ENCODE measurements at places on chromosomes 5 and 9.

GRCh38 chr9:752681-753200 lies 88.8 kb upstream of the DMRT1 start:
- no peak for DNase-seq

GRCh38 chr5:135063056-135063445 lies 29.0 kb upstream of the PITX1 start:
- DNase-seq, result no peak

GRCh38 chr5:151924564-151925301 lies at the start of gene GLRA1:
Gene GLRA1 (minus strand): TSS chr5:151924851. CDS start chr5:151924549, 302 bp downstream.
- peak; percentile 26 for DNase-seq

DNA sequence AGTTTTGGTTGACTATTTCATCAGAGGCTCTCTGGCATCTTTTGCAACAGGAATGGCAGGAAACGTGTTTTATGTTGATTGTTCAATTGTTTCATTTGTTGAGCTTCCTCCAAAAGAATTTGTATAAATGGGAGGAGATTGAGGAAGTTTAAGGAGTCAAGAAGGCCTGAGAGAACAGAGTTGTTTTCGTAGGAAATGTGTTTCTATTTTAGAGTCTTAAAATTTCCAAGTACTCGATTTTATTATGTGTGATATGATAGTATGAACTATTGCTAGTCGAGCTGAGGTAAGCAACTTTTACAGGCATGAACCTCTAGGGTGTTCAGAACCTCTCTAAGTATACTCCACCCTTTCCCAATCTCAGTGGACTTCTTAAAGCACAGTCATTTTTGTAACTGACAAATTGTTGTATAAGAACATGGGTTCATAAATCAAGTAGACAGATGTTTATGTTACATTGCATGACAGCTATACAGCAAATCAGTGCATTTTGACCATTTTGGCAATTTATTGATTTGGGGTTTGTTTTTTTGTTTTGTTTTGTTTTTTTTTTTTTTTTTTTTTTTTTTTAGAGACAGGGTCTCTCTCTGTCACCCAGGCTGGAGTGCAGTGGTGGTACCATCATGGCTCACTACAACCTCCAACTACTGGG lies 47.4 kb downstream of the POLK start:
- no peak for DNase-seq

DNA sequence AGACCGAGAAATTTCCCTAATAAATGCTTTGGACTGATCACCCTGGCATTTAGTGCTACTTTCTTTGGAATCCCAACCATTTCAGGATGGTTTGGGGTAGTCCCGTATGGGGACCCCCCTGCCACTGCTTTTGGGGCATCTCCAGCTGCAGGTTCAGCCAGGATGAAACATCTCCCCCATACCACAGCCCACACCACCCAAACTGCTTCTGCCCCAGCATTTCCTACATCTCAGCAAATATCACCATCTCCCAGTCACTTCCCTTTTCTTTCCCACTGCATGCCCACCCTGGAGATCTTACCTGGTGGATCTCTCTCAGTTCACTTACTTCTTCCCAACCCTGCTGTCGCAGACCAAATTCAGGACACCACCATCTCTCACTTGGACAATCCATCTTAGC lies 4.8 kb upstream of the P4HA2 start:
- no peak for DNase-seq

GRCh38 chr9:83698976-83699585 lies 8.7 kb downstream of the UBQLN1 start:
- DNase-seq, result no peak

- no peak for DNase-seq
Observed at GRCh38 chr9:135326141-135326540, 153.4 kb upstream of the PPP1R26 start.

GRCh38 chr5:72079288-72079687 lies 28.0 kb upstream of the MAP1B start:
- no peak for DNase-seq

- DNase-seq, result no peak
Observed at GRCh38 chr5:172688349-172689217, 47.5 kb downstream of the NEURL1B start.

GRCh38 chr5:40813698-40814281 lies 15.6 kb upstream of the PRKAA1 start:
- DNase-seq, result no peak

- no peak for DNase-seq
Observed at GRCh38 chr5:164672931-164673694, 1167.7 kb downstream of the MAT2B start.

DNA sequence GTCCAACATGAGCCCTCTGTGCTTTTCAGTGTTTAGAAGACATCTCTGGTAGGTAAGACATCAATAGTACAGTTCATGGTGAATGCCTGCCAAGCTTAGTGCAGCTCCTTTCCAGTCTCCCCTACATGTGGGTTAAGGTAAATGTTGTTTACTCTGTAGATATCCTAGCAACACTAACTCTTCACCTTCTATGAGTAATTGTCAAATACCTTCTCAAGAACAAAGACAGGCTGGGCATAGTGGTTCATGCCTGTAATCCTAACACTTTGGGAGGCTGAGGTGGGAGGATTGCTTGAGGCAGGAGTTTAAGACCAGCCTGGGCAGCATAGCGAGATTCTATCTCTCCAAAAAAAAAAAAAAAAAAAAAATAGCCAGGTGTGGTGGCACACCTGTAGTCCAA lies 18.7 kb upstream of the RASGRF2 start:
- no peak for DNase-seq

- no peak for DNase-seq
Observed at GRCh38 chr5:27708534-27708933, 670.1 kb upstream of the CDH9 start.

DNA sequence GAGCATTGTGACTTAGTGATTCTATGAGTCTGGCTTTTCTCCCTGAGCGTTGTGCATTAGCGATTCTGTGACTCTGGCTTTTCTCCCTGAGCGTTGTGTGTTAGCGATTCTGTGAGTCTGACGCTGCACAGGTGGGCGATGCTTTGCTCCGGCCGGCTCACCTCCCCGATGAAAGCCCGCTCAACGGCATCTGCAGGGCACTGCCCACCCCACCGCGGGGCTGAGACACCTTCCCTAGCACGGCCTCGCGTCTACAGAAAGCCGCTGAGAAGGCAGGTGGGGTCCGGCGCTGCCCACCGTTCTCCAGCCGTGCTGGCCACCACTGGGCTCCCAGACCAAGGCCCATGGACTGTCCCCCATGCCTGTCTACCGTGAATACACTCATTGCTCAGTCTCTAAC lies 12.8 kb upstream of the SLC9A3 start:
- no peak for DNase-seq

- no peak for DNase-seq
Observed at GRCh38 chr5:173012882-173013281, 29.3 kb downstream of the ATP6V0E1 start.

GRCh38 chr9:72875221-72875620 lies 77.6 kb downstream of the ALDH1A1 start:
- DNase-seq, result no peak

GRCh38 chr5:76791461-76791860 lies 27.4 kb upstream of the F2RL1 start:
- DNase-seq, result no peak

- no peak for DNase-seq
Observed at GRCh38 chr5:77560677-77561263, 68.7 kb upstream of the WDR41 start.

GRCh38 chr9:130537346-130538050 lies 41.9 kb upstream of the FUBP3 start:
- DNase-seq, result no peak

DNA sequence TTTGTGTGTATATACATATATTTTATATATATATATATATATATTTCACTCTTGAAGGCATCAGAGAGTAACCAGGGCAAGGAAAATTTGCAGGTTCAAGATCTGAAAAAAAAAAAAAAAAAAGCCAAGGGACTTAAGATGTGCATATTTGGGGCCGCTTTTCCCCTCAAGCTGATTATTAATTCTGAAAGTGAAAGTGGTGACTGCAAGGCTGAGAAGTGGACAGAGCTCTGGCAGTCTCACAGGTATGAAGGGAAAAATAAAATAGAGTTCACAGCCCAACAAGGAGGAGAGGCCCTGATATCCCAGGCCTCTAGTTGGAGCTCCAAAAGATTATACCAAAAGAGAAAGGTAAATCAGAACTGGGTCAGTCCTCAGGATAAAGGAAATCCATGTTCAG lies 234.4 kb upstream of the GAS1 start:
- DNase-seq, result no peak

GRCh38 chr5:62206150-62206829 lies 99.7 kb upstream of the KIF2A start:
- no peak for DNase-seq

- DNase-seq, result no peak
Observed at GRCh38 chr9:128486201-128486600, 18.3 kb upstream of the GLE1 start.

DNA sequence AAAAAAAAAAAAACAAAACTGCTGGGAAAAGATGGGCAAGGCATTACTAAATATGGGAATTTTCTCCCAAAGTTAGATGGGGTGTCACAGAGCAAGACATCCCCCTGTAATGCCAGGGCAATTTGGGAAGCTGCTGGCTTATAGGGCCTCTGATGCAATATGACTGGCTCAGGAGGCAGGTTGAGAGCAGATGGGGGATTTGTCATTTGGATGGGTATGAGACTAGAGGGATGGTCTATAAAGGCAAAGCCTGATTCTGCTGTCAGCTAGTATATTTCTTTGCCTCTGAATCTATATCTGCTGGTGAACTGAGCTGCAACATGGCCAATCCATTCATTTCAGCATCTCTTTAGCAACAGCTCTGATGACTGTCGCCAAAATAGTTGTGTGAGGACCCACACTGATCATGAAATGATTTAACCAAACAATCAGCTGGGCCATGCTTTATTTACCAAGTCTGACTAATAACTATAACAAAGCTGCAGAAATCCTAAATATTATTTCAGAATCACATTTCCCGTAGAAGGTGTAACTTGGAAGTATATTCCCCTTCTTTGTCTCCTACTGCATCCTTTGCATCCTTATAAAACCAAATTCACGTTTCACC lies 455.1 kb upstream of the ZNF608 start:
- no peak for DNase-seq

DNA sequence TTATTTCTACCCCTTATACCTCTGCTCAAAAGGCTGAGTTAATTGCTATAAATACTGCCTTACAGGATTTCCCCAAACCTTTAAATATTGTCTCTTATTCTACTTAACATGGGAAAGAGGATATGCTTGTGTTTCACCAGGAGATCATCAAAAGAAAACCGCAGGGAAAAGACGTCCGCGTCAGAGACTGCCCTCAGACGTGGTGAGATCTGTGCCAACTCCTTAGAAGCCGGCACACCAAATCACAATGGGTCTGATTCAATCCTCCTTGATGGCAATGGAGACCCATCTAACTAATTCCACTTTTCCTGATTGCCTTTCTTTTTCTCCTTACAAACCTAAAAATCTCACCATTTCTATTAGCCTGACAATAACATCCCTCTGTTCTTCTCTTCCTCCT lies 55.0 kb downstream of the SH3PXD2B start:
- no peak for DNase-seq

- DNase-seq, result no peak
Observed at GRCh38 chr9:105306351-105307140, 62.1 kb downstream of the SLC44A1 start.

DNA sequence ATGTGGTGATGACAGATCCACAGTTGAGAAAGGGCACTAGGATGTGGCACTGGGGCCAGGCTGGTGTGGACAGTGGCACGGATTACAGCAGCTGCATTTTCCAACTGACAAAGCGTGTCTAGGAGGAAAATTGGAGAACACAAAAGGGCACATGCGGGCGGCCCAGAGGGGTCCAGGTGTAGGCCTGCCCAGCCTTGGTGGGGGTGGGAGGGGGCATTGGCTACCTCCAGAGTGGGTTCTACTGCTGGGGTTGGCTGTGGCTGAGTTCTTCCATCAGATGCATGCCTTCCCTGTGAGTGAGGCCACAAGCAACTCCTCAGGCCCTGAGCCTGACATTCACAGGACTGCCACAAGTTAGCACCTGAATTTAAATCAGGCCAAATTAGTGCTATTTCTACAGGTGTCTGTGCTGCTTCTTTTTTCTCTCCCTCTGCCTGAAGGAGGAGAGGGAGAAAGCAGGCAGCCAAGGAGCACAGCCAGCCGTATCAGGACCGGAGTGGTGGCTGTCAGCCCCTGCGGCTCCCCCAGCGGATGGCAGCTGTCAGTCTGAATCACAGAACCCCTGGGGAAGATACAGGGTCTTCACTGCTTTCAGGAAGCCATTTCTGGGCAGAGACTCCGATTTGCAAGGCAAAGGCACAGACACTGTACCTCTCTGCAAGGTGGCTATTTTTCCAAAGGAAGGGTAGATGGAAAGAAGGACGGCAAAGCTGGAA lies 464.2 kb downstream of the SPOCK1 start:
- no peak for DNase-seq

DNA sequence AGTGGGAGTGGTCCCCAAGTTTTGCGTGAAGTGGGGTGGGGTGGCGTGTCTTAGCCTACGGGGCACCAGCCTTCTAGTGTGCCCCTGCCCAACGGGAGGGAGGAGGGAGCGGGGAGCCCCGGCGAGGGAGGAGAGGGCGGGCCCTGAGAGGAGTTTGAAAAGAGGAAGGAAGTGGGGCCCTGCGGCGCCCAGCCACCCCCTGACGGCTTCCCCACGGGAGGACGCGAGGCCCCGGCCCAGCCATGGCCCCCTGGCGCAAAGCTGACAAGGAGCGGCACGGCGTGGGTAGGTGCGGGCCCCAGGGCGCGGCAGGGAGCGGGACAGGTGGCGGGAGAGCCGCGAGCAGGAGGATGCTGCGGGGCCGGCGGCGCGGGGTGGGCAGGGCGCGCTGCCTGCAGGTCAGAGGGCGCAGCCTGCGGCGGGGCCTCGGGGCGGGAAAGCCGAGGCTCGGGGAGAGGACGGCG lies at the start of gene DOCK2:
TSS of gene DOCK2 (plus strand) at position 191 of the 464 bp plus-strand sequence. CDS start at position 243, 52 bp downstream.
- peak; percentile 68 for DNase-seq

GRCh38 chr9:21708260-21708711 lies 94.2 kb upstream of the MTAP start:
- DNase-seq, result no peak

- DNase-seq, result no peak
Observed at GRCh38 chr5:56490971-56491468, 257.9 kb upstream of the ANKRD55 start.

- DNase-seq, result no peak
Observed at GRCh38 chr5:77636641-77637169, 1.8 kb downstream of the OTP start.

DNA sequence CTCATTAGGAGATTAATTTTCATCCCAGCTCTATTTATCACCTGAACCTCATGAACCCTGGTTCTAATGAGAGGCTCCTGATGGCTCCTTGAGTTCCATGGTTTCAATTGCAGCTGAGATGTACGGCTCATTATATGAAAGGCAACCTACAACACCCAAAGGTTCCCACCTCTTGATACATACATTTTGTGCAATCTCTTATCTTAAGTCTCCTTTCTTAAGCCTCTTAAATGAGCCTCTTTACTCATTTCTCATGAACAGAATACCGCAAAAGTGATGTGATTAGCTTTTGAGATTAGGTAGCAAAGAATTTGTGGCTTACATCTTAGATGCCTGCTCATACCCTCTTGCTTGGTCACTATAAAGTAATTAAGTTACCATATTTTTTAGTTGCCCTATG lies 1964.0 kb upstream of the CDH6 start:
- DNase-seq, result no peak

DNA sequence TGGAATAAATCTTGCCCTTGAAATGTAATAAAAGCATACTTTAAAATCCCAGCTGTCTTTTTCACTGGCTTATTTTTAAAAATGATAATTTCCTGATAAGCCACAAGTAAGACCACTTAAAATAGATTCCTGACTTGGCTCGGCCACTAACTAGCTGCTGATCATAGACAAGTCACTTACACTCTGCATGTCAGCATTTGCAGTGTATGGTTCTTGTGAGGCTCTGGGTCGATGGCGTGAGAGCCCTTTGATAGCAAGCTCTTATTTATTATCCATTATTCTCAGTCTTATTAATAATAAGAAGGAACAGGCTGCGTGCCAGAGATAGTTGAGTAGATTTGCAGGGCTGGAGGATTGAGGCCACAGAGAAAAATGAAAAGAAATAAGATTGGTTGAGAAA lies 110.7 kb upstream of the IL12B start:
- no peak for DNase-seq
